ENCODE measurements at places on chromosomes 3 and 15.

GRCh38 chr15:42193383-42193782, 14.7 kb downstream of the VPS39 start:
- DNase-seq: no peak

DNA sequence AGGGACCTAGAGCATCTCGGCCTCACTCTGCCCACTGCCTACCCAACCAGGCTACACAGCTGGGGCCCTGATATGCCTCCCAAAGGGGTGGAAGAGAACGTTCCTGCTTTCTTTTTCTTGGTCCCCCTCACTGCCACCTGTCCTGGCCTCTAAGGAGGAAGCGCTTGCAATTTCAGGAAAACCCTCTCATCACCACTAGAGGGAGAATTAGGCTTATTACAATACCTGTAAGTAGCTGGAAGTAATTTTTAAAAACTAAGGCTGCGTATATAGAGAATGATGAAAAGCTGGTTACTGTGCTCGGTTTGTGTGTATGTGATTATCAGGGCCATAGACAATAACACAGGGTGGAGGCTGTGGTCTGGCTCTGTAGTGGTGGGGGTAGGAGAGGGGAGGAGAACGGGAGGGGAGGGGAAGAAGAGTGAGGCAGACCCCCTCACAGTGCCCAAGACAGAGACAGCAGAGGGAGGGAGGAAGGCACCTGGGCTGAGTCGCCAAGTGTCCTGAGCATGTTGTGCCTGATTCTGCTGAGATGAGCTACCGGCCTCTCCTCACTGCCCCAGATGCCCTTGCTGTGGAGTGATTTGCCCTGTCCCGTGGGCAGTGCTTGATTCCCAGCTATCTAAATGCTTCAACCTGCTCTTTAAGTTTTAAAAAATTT, 3.3 kb downstream of the GABRG3 start:
- no peak for DNase-seq

DNA sequence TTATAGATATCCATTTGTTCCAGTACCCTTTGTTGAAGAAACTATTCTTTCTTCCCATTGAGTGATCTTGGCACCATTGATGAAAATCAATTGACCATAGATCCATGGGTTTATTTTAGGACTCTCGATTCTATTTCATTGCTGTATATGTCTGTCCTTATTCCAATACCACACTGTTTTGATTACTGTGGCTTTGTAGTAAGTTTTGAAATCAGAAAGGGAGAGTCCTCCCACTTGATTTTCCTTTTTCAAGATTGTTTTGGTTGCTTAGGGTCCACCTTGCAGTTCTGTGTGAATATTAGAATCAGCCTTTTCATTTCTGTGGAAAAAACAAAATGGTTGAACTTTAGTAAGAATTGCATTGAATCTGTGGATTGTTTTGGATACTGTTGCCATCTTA, 20.6 kb upstream of the IL20RB start:
- DNase-seq: no peak

GRCh38 chr3:23202921-23203707, at the start of gene UBE2E2:
TSS of gene UBE2E2 (plus strand) at chr3:23203327.
- DNase-seq: peak; percentile 80

GRCh38 chr3:71492566-71492965, 91.0 kb downstream of the FOXP1 start:
- DNase-seq: no peak

DNA sequence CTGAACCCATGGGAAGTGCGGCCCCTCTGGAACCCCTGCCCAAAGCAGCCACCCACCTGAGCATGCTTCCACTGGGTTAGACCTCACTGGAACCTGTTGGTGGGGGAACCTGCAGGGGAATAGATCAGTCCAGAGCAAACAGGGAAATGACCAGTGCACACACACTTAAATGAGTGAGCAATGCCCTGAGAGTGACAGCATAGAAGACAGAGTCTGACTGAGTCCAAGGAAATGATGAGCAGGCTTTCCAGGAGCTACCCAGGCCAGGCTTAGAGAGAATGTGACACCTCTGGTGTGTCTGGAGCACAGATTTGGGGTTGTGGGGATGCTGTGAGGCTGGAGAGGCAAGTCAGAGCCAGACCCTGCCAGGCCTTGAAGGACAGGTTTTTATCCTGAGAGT, 28.5 kb downstream of the PLA1A start:
- DNase-seq: peak; percentile 71

- DNase-seq: no peak
Observed at GRCh38 chr3:15506571-15506970, 14.9 kb downstream of the COLQ start.

DNA sequence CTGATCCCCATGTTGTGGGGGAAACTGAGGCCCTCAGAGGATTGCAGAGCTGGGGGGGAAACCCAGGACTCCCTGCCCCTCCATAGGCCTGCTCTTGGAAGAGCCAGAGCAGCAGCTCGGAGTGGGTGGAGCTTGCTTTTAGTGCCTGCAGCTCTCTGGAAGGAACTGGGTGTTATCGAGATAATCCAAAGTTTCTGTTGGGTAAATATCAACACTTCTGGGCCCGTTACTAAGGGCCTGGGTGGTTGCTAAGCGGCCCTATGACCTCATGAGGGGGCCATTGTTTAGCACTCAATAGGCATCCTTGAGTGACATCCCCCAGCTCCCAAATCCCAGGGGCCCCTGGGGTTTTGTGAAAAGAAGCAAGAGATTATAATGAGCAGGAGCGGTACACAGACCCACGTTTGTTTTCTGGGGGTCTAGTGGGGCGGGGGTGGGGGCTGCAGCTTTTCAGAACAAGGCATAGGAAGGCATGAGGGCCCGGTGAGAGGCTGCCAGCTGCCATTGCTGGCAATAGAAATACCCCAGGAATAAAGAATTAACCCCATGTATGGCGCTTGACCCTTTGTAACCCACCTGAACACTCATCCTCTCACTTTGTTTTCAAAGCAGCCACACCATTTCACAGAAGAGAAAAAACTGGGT, 48.3 kb upstream of the ATP2B2 start:
- no peak for DNase-seq
